Stimulated activated CD4-positive, alpha-beta T cell treated with anti-CD3 and anti-CD28 coated beads, TNF-alpha, amount 100 ng/mL, for 24 hours (primary cell): ENCODE measurements at places on chromosomes 2 and 18.

DNA sequence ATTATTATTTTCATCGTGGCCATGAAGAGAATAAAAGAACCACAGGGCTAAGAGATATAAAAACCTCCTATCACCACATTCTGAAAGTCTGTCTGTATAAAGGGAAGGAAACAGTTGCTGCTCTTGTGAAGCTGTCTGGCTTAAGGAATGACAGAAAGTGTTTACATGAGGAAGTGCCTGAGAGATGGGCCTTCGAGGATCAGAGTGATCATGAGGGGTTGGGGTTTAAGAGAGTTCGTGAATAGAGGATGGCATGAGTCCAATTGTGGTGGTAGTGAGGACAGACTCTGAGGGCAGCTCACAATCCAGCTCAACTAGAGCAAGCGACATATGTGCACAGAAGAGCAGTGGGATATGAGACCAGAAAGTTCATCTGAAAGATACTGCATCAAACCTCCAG is 65.8 kb upstream of the PIEZO2 start:
- DNase-seq: no peak

GRCh38 chr2:66478299-66478698 is 43.4 kb downstream of the MEIS1 start:
- DNase-seq: no peak

GRCh38 chr2:63853527-63854310 is 12.0 kb downstream of the UGP2 start:
- DNase-seq: no peak

DNA sequence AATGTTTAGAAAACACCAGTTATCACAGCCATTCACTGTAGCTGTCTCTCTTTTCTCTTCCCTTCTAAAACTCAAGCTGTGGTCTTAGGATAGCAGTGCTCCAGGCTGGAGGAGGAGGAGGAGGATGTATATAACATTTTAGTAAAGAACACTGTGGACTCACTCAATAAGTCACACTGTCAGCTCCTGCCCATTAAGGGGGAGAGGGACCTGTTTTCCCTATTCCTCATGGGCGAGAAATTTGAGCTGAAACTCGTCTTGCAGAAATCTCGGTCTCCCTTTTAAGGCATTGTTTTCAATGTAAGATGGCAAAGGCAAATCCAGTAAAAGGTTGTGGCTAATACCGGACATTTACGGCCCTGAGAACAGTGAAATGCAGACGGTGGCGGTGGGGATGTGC is 114.8 kb upstream of the ZNF236 start:
- no peak for DNase-seq

GRCh38 chr2:170582751-170583463 is 132.2 kb upstream of the SP5 start:
- DNase-seq: no peak

- no peak for DNase-seq
Measured at GRCh38 chr2:83054751-83055150, 1404.3 kb downstream of the SUCLG1 start.

GRCh38 chr18:34965108-34965507 is 76.1 kb upstream of the MAPRE2 start:
- DNase-seq: no peak

GRCh38 chr18:10289951-10290637 is 164.3 kb upstream of the APCDD1 start:
- no peak for DNase-seq

- DNase-seq: no peak
Measured at GRCh38 chr2:20065885-20066602, 14.6 kb upstream of the LAPTM4A start.
